Stimulated activated memory B cell treated with anti-CD40 and anti-IgM and Interleukin-4, amounts not matched to agents 10 μg/mL and 1 μg/mL and 100 μg/mL, for 72 hours (primary cell): ENCODE measurements at places on chromosomes 3 and 15.
A peak's percentile ranks its signal among the peaks of the same experiment; 100 is the strongest.

- ATAC-seq: no peak
Observed at GRCh38 chr15:77349666-77350065, 70.2 kb downstream of the PEAK1 start.

GRCh38 chr3:135756106-135756668 is 209.3 kb upstream of the PPP2R3A start:
- no peak for ATAC-seq

GRCh38 chr15:99438691-99439523 is 126.9 kb upstream of the MEF2A start:
- ATAC-seq: no peak

- ATAC-seq: no peak
Observed at GRCh38 chr3:16369885-16370284, 104.9 kb downstream of the OXNAD1 start.

DNA sequence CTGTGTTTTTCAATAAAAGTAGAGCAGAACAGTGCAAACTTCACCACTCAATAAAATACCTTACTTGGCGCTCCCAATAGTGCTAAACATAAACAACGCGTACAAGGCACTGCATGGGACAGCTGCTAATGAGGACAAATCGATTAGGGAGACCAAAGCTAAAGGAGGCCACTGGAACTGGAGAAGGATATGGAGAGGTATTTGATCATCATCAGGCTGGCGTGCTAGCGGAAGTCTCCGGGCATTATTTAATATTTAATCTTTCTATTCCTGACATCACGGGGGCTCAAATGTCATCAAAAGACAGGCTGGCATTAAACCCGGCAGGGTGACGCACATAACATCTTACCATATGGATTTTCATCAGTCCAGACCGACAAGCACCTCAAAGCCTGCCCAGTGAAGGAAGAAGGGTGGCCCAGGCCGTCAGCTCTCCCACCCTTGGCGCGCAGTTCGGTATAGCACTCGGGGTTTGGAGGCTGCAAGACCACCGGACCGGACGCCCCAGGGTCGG is 604 bp downstream of the CCPG1 start:
- ATAC-seq: no peak

DNA sequence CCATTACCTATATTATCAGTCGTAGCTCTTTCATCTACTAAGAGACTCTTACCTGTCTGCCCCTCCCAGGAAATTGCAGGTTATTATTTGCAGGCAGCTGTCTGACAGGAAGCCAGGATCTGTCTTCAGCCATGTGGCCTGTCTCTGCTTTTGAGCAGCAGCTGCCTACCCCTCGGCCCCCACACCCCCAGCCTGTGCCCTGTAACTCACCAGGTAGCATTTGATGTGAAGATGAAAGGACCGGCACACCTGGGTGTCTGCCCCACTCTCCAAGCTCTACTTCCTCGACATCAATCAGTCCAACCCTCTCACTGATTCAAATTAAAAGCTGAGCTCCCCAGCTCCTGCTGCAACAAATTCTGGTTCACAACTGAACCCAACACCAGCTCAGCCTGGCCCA is 197.2 kb upstream of the CTNNB1 start:
- peak; percentile 19 for ATAC-seq

DNA sequence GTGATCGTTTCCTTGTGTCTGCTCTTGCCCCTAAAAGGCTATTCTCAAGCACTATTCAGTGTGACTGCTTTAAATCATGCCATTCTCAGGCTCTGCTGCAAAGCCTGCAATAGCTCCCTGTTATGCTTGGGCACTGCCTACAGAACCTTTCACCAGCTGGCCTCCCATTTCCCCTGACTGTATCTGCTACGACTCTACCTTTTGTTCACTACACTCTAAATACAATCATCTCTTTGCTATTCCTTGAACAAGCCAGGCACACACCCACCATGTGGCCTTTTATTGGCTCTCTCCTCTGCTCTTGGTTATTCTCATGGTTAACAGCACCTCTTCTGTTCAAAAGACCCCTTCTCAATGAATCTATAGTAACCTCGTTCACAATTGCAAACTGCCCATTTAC is 29.6 kb upstream of the FNDC3B start:
- ATAC-seq: no peak

DNA sequence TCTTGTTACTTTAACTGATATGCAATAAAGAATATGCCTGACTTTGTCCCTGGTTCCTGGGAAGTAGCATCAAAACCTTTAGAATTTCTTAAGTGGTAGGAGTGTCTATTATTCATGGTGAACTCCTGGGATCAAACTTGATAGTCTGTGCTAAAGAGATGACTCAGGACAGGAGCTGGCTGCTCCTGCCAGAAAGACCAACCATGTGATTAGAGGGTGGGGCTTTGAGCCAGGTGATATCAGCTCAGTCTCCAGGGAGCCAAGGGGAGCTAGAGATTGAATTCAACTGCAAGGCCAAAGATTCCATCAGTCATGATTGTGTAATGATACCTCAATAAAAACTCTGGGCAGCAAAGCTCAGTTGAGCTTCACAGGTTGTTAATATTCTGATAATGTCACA is 20.6 kb upstream of the TMC3 start:
- no peak for ATAC-seq

GRCh38 chr3:134486577-134487041 is 752 bp downstream of the CEP63 start:
- peak; percentile 14 for ATAC-seq

- no peak for ATAC-seq
Observed at GRCh38 chr3:65500398-65501306, 538.1 kb downstream of the MAGI1 start.

- no peak for ATAC-seq
Observed at GRCh38 chr3:54069961-54070360, 52.4 kb upstream of the CACNA2D3 start.

DNA sequence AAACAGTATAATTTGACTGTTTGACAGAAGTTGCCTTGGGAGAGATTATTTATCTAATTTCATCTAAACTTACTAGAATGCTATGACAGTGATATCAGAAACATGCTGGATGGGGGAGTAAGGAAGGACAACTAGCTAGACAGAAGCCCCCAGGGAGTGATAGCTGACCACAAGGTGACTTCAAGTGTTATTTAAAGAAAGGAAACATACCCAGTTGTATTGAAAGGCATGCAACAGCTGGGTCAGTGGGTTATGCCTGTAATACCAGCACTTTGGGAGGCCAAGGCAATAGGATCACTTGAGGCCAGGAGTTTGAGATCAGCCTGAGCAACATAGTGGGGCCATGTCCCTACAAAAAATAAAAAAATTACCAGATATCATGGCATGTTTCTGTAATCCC is 69.6 kb downstream of the SLC49A4 start:
- no peak for ATAC-seq
